ENCODE measurements at places on chromosomes 7 and 10.

DNA sequence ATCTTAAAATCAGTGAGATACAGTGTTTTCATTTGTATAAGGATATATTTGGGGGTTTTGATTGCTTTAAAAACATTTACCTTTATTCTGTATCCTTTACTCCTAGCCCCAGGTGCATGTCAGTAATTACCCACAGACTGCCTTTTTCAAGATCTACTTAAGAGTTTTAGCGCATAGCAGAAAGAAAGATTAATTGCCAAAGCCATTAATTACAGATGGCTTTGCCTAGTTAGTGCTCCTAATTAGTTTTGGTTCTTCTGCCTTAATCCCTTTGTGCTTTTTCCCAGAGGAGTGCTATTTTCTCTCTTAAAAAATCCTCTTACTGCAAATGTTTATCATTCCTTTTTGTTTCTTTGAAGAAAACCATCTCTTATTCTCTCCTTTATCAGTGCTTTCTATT is 122.8 kb downstream of the MAPK8 start:
- DNase-seq, result no peak

DNA sequence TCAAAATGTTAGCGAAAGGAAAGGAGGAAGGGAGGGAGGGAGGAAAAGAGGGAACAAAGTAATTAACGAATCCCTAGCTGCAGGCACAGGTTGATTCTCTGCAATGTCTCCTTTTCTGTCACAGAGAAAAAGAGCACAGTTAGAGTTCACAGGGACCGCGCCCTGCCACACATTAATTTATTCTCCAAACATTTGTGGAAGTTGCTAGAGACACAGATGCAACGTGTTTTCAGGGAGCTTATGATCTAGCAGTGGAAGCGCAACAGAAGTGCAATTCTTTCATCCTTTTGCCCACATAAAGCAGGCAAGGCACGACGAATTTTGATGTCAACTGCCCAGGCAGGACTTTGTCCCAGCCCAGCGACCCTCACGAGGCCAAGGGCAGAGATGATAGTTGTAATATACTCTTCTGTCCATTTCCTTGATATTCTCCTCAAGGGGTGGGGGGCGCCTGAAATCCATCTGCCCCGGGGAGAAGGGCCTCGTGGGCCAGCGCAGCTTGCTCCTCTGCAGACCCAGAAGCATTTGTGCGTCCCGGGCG is 101.7 kb upstream of the ZNF438 start:
- DNase-seq, result no peak

DNA sequence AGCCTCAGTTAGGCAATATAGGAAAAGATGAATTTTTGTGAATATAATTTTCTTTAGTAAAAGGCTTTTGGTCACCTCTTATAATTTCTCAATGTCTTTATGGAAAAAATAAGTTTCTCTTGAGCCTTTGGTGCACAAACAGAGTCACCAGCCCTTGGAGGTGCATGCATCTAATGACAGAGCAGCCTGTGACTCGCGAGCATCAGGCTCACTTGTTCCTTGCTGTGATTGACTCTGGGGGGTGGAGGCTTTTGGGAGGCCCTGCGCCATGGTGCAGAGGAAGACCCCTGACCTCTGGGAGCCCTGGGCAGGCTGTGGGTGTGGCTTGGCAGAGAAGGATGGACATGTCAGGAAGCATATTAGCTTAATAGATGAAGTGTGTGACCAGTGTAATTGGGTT is 60.2 kb downstream of the FIGNL1 start:
- DNase-seq, result no peak

DNA sequence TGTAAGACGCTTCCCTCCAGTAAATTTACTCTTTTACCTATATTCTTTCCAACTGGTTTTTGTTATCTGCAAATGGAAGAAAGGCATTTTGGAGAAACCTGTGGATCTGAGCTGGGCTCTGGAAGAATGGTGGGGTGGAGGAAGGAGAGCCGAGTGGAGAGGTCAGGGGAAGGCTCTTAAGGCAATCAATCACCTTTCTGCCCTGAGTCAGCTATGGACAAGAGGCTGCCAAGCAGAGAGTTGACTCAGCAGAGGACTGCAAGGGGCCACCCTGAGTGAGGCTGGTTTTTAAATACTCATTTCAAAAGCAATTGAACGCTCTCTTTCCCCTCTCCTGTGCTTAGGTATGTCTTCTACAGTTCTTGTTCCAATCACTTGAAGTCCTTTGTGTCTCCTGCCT is 81.8 kb downstream of the SPAG6 start:
- DNase-seq, result no peak

DNA sequence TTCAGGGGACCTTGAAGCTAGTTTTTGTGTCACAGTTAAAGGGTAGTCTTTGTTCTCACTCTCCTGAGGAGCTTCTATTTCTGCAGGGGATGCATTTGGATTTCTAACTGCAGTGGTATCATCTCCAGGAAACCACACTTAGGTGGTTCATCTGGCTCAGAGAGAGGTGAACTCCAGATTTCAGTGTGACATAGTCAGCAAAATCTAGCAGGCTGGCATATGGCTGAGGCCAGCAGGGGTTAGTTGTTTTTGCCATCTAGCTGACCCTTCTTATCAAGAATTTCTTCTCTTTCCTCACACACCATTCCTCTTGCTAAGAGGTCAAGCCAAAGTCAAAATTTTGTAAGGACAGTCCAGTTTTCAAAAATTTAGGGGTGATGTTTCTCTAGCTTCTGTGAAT is 248.2 kb downstream of the REEP3 start:
- no peak for DNase-seq

- DNase-seq, result no peak
These were observed 127.8 kb upstream of the LANCL2 start for GRCh38 chr7:55237156-55237893.

GRCh38 chr10:103636492-103636891 is 143.0 kb downstream of the NEURL1 start:
- no peak for DNase-seq

- DNase-seq, result no peak
These were observed 6.0 kb downstream of the TFPI2 start for GRCh38 chr7:93884541-93884940.

- DNase-seq, result no peak
These were observed 780.1 kb downstream of the PHTF2 start for GRCh38 chr7:78578686-78579085.

DNA sequence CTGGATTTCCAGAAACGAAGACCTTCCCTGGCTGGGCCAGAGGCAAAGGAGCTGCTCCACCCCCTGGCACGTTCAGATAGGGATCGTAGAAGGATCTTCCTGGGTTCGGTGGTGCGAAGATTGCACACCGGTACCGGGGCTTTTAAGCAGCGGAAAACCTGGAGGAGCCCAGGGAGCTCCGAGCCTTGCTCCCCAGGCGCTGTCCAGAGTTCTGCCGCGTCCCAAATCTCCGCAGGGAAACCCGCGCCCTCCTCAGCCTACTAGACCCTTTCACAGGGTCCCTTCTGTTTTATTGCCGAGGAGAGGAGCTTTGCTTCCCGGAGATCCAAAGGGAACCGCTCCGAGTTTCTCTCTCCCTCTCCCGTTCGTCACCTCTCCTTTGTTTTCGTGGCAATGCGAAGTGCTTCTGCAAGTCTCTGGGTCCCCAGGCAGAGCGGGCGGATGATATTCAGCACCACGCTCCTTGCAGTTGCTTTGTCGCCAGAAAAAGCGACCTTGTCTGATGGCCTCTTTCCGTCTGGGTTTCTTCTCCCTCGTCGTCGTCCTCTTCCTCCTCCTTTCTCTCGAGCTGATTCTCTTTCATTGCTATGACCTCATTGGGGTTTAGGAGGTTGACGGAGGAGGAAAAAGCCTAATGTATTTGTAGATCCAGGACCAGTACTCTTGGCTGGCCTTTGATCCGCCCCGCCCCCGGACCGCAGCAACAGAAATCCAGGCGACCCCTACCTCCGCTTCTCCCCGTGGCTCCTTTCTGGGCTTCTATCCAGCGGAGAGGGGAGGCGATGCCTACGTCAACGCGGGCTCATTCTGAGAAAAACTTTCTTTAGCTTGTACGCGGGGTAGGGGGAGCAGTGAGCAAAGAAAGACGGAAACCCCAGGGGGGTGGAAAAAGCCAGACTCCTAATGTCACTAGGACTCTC is at the start of gene TMEM196:
Gene TMEM196, minus strand, starts transcription at position 777 of the 920 bp plus-strand sequence. CDS start 921 bp downstream, outside the sequence.
- no peak for DNase-seq

DNA sequence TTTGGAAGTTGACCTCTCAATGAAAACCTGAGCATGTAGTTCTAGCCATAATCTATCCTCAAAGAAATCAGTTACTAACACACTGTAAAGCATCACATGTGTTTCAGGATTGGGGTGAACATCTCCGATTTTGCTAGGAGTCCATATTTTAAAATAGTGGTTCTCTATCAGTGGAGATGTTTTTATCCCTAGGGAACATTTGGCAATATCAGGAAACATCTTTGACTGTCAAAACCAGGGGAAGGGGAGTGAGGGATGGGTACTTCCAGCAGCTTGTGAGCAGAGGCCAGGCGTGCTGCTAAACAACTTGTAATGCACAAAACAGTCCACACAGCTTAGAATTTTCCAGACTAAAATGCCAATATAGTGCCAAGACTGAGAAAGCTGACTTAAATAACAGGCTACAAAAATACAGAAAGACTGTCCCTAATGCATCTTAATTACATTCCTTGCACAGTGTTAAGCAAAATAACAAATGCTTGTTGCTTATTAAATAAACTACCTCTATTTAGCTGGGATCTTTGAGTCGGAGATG is 120.9 kb downstream of the CRPPA start:
- DNase-seq, result no peak

- DNase-seq, result no peak
These were observed 142.5 kb downstream of the RNF216 start for GRCh38 chr7:5638994-5639393.

GRCh38 chr7:40186586-40186985 is 51.8 kb downstream of the SUGCT start:
- DNase-seq, result no peak

DNA sequence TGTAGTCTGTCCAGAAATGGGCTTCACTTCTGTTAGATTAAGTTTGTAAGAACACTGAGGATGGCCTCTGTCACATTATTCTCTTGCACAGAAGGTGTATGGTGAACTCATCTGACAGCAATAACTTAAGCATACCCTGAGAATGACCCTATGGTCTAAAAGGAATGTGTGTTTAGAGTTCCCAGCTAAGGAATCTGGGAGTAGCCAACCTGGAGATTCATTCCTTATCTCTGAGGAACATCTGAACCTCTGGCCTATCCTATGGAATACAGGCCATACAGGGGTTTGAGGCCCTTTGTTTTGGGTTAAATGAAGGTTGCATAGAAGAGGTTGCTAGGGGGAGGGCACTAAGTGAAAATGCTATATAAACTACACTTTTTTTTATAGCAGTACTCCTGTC is 41.4 kb downstream of the LAMB4 start:
- DNase-seq, result no peak

DNA sequence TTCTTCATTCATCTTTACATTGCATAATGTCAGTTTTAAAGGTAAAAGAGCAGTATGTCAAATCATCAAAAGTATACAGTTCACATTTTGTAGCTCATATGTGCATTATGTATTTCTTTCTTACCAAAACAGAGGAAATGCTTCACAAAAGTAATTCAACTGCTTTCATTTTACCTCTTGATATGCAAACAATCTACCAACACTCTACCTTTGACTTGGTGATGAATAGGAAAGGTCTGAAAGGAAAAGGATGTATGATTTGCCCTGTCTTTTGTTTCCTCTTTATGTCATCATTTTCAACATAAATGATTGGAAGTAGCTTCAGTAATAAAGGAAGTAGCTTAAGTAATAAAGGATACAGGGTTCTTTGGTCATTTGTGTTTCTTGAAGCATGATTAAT is 846.7 kb downstream of the NXPH1 start:
- no peak for DNase-seq

DNA sequence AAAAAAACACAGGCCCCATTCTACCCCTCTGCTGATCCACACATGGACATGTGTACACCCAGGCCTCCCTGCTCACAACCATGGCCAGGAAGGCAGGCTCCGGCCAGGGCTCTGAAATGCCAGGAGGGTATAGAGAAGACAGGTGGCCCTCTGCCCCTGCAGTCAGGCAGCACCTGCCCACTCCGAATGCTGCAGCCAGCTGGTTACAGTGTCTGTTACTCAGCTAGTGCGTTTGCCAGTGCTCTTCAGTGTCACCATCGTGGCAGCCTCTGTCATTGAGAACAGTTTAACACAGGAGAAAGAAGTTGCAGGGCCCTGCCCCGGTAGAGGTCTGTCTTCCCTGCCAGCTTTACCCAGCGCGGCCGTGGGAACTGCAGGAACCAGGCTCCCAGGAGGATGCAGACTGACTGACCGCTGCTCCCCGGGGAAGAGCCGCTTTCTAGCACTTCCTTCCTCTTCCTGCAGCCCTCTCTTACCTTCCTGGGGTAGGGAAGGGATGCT is 128.8 kb upstream of the FAM20C start:
- no peak for DNase-seq

DNA sequence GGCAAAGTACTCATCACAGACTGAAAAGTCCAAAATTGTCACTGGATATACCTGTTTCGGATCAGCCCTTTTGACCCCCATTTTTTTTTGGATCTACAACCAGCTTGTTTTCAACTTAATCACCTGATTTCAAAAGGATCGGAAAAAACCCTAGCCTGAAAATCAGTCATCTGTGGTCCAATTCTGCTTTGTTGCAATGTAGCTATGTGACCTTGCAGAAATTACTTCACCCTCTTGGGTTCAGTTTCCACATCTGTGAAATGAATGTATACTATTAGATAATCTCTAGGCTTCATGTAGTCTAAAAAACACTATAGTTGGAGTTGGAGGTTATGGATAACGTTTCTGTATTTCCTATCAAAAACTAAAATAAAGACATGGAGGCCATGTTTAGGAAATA is 37.1 kb downstream of the STEAP4 start:
- DNase-seq, result no peak

DNA sequence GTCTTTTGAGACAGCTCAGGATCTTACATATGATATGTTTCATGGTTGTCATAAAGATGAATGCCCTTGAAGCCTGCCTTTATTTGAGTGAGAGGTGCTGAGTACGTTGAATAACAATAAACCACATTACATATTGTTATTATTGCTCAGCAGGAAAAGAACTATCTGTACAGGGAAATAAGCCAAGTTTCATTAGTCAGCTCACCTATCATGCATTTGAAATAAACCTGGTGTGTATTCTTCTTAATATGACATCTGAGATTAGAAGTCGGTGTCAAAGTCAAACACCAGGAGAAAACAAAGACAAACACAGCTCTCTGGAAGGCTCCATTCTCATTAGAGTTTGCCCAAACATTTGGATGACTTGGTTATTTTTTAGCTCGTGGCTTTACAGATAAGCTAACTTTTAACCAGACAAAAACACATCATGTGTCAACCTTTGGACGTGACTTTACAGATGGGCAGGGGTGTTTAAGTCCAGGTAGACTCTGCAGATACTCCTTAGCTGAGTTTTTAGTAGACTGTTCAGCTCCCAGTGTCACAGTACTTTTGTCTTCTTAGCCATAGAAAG is 71.2 kb upstream of the AOAH start:
- no peak for DNase-seq

Data from CD4-positive, alpha-beta T cell treated with Interleukin-1 beta for 1 hour (primary cell).